Effector memory CD8-positive, alpha-beta T cell (primary cell): ENCODE measurements at places on chromosomes 3 and 15.

DNA sequence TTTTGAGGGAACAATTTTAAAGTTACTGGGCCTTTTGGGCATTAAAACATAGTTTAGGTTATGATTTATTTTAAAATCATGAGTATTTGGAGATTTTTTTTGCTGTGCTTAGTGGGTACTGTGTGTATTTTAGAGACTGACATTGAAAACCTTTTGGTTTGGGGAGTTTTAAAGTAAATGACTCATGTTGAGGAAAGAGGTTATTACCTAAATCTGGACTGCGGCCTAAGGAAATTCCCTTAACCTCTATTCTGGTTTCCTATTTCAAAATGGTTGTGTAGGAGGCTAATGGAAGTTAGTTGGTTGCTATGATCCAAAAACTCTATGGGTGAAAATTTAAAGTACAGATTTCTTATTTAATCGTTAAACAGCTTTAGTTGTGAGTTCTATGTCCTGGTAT is 57.3 kb upstream of the DPH6 start:
- H3K27me3 ChIP-seq = peaks cover 11% of the 10 kb centered on the region
- no peaks in the 10 kb centered on the region for H3K36me3 ChIP-seq
- no peak overlapping the region for H3K27ac ChIP-seq
- DNase-seq = no peak
- H3K4me1 ChIP-seq = no peaks in the 10 kb centered on the region

GRCh38 chr15:36359286-36359685 is 220.1 kb upstream of the CDIN1 start:
- H3K27me3 ChIP-seq = no peaks in the 10 kb centered on the region
- no peak overlapping the region for H3K4me3 ChIP-seq
- no peak overlapping the region for H3K27ac ChIP-seq
- H3K4me1 ChIP-seq = no peaks in the 10 kb centered on the region

- peaks cover 43% of the 10 kb centered on the region for H3K27me3 ChIP-seq
- no peaks in the 10 kb centered on the region for H3K4me1 ChIP-seq
- DNase-seq = no peak
- H3K36me3 ChIP-seq = no peaks in the 10 kb centered on the region
- H3K27ac ChIP-seq = no peak overlapping the region
These were observed 34.3 kb upstream of the ANKRD34C start for GRCh38 chr15:79248183-79248582.

GRCh38 chr15:36896949-36897348 is 203.4 kb downstream of the MEIS2 start:
- DNase-seq = no peak
- peaks cover 5% of the 10 kb centered on the region for H3K27me3 ChIP-seq
- no peak overlapping the region for H3K27ac ChIP-seq
- H3K4me1 ChIP-seq = no peaks in the 10 kb centered on the region
- no peak overlapping the region for H3K4me3 ChIP-seq

GRCh38 chr15:40407330-40407990 is 1.9 kb downstream of the IVD start:
- DNase-seq = no peak
- H3K27ac ChIP-seq = peak overlapping the region; percentile 82
- H3K36me3 ChIP-seq = peaks cover 35% of the 10 kb centered on the region
- no peaks in the 10 kb centered on the region for H3K27me3 ChIP-seq

- no peaks in the 10 kb centered on the region for H3K36me3 ChIP-seq
- DNase-seq = no peak
- no peak overlapping the region for H3K4me3 ChIP-seq
- H3K27me3 ChIP-seq = no peaks in the 10 kb centered on the region
- no peak overlapping the region for H3K27ac ChIP-seq
- peaks cover 21% of the 10 kb centered on the region for H3K4me1 ChIP-seq
These were observed 431.3 kb downstream of the FOXP1 start for GRCh38 chr3:71152039-71152891.

DNA sequence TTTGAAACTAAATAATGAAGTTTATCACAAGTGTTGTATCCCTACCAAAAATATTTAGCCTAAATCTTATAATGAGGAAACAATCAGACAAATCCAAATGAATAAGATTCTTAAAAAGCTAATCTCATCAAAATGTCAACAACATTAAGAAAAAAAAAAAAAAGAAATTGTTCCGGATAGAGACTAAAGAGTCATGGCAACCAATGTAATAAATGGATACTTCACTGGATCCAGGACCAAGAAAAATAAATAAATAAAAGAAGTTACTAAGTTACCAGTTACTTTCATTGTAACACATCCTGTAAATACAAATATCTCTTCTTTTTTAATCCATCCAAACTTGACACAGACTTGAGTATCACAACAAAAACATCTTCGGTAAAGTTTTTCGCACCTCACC is 607 bp downstream of the MRPL47 start:
- H3K27ac ChIP-seq = peak overlapping the region; percentile 99
- H3K36me3 ChIP-seq = peaks cover 49% of the 10 kb centered on the region
- no peak for DNase-seq

- no peak overlapping the region for H3K27ac ChIP-seq
- no peak overlapping the region for H3K4me3 ChIP-seq
- no peak for DNase-seq
- no peaks in the 10 kb centered on the region for H3K27me3 ChIP-seq
These were observed 171.1 kb upstream of the TTC14 start for GRCh38 chr3:180430896-180431295.

DNA sequence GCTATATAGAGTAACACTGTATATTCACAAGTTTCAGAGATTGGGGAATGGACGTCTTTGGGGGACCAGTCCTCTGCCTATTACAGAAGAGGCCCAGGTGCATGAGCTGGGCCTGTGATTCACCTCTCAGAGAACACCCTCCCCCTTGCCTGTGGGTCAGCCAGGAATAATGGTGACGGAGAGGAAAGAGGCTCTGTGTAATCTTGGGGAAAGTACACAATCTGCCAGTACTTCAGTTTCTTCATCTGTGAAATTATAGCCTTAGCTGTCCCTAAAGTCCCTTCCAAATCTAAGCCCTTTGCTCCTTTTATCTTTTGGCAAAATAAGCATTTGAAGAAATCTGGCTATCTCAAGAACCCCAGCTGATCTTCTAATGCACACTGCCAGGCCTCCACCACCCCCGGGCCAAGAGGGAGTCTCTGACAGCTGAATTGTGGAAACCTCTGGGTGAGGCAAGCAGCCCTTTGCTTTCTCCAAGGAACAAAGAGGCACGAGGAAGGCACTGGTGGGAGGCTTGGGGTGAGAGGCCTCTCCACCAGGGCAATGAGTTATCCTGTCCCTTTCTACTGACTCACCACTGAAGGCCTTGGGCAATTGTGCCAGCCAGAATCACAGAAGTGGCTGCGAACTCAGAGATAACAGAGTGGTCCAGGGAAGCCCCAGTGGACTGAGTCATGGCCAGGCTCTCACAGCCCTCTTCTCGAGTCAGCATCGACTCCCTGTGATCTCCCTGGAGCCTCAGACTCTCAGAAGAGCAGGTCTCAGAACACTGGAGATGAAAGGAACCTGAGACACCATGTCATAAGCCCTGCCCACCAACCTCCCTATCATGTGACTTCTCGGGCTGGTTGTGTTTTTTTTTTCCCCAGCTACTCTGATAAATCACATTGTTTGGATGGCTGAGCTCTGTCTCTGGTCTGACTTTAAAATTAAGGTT is 31.8 kb downstream of the CCNL1 start:
- H3K27me3 ChIP-seq = no peaks in the 10 kb centered on the region
- H3K27ac ChIP-seq = peak overlapping the region; percentile 90
- H3K4me3 ChIP-seq = peak overlapping the region; percentile 81
- DNase-seq = peak; percentile 28

GRCh38 chr3:24929521-24929920 is 434.9 kb upstream of the THRB start:
- no peaks in the 10 kb centered on the region for H3K4me1 ChIP-seq
- H3K27ac ChIP-seq = no peak overlapping the region
- no peak overlapping the region for H3K4me3 ChIP-seq
- no peak for DNase-seq

DNA sequence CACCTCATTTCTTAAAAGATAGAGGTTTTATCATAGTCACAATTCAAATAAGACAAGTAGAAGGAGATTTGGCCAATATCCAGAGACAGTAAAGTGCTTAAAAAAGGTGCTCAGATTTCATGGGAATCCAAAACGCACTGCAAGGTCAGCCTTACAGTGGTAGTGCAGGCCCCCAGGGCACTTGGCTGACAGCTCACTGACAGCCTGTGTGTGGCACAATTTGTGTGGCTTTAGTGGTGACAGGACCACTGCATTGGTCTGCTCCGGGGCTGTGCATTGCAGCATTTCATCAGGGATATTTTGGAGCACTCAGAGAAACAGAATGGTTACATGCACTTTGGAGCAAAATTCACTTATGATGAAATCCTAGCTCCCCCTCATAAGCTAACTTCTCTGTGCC is 544.3 kb downstream of the NTRK3 start:
- no peak overlapping the region for H3K27ac ChIP-seq
- no peak for DNase-seq
- no peaks in the 10 kb centered on the region for H3K36me3 ChIP-seq
- no peak overlapping the region for H3K4me3 ChIP-seq

- no peak overlapping the region for H3K4me3 ChIP-seq
- no peaks in the 10 kb centered on the region for H3K4me1 ChIP-seq
- no peak overlapping the region for H3K27ac ChIP-seq
- H3K36me3 ChIP-seq = no peaks in the 10 kb centered on the region
These were observed 12.3 kb downstream of the ISLR start for GRCh38 chr15:74185710-74186348.

GRCh38 chr3:9732080-9732739 is 675 bp downstream of the BRPF1 start:
- peaks cover 44% of the 10 kb centered on the region for H3K36me3 ChIP-seq
- H3K4me3 ChIP-seq = peak overlapping the region; percentile 91
- peak; percentile 57 for DNase-seq
- H3K27me3 ChIP-seq = no peaks in the 10 kb centered on the region

GRCh38 chr3:146156095-146156494 is 4.9 kb downstream of the PLOD2 start:
- H3K27ac ChIP-seq = no peak overlapping the region
- peaks cover 10% of the 10 kb centered on the region for H3K27me3 ChIP-seq
- H3K4me1 ChIP-seq = no peaks in the 10 kb centered on the region
- no peak for DNase-seq
- H3K4me3 ChIP-seq = no peak overlapping the region

GRCh38 chr3:98012979-98013378 is 22.1 kb downstream of the GABRR3 start:
- H3K4me3 ChIP-seq = no peak overlapping the region
- no peaks in the 10 kb centered on the region for H3K36me3 ChIP-seq
- H3K27me3 ChIP-seq = peaks cover 14% of the 10 kb centered on the region

DNA sequence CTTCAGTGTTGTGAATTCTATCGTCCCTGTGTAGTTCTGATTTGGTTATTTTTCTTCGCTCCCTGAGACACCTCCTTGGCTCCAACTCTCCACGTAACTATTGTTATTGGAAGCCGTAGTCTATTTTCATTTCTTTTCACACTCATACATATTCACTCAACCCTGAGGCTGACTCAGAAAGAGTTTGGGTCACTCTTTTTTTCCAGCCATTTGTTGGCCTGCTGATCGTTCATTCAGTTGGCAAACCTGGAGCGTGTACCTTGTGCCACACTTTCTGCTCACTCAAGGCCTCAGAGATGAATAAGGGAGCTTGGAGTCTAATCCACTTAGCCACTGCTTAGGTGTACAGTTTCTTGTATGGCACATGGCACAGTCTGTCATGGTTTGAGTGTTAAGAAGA is 22.4 kb downstream of the GYG1 start:
- peak overlapping the region; percentile 52 for H3K27ac ChIP-seq
- peak overlapping the region; percentile 49 for H3K4me3 ChIP-seq
- peaks cover 66% of the 10 kb centered on the region for H3K36me3 ChIP-seq
- DNase-seq = no peak
- peaks cover 61% of the 10 kb centered on the region for H3K4me1 ChIP-seq

DNA sequence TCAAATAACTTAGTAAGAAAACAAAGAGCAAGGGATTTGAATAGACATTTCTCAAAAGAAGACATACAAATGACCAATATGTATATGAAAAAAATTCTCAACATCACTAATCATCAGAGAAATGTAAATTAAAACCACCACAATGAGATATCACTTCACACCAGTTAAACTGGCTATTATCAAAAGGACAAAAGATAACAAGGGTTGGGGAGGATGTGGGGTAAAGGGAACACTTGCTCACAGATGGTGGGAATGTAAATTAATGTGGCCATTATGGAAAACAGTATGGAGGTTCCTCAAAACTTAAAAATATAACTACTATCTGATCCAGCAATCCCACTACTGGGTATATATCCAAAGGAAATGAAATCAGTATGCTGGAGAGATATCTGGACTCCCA is 46.0 kb upstream of the RYK start:
- no peaks in the 10 kb centered on the region for H3K27me3 ChIP-seq
- no peak overlapping the region for H3K27ac ChIP-seq
- H3K36me3 ChIP-seq = no peaks in the 10 kb centered on the region
- no peak overlapping the region for H3K4me3 ChIP-seq
- no peak for DNase-seq

DNA sequence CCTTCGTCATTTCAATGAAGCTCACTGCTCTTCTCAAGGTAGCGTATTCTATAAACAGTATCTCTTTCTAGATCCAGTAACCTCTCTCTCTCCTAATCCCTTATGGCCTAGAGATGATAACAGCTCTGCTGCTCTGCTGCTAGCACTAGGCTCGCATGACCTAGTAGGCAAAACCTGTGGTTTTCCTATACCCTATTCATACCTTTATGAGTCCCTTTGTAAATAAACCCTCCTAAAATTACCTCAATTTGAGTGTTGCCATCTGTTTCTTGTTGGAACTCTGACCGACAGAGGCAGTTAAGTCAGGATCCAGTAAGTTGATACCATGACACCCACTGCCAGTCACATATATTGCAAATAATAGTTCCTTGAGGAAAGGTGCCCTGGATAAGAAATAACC is 7.3 kb downstream of the CCDC14 start:
- no peak overlapping the region for H3K4me3 ChIP-seq
- no peak overlapping the region for H3K27ac ChIP-seq
- H3K4me1 ChIP-seq = peaks cover 10% of the 10 kb centered on the region
- no peaks in the 10 kb centered on the region for H3K27me3 ChIP-seq

DNA sequence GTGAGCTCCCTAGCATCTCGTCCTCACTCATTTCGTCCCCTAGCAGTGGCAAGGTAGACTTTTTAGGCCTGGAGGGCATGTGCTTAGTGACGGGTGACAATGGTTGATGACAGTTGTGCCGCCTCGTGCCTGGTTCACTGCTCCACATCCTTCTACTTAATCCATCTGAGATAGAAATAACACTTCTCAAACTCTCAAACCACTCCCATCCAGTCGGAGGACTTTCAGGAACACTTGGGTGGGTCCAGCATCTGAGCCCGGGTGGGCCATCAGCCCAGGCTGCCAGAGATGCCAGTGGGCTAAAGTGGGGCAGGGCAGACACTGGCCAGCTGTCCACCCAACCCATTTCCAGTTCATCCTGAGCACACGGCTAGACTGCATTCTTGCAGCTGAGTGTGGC is 79.7 kb upstream of the SMAD3 start:
- no peak for DNase-seq
- peaks cover 35% of the 10 kb centered on the region for H3K27me3 ChIP-seq
- peaks cover under 1% of the 10 kb centered on the region for H3K4me1 ChIP-seq
- H3K27ac ChIP-seq = no peak overlapping the region
- no peaks in the 10 kb centered on the region for H3K36me3 ChIP-seq

DNA sequence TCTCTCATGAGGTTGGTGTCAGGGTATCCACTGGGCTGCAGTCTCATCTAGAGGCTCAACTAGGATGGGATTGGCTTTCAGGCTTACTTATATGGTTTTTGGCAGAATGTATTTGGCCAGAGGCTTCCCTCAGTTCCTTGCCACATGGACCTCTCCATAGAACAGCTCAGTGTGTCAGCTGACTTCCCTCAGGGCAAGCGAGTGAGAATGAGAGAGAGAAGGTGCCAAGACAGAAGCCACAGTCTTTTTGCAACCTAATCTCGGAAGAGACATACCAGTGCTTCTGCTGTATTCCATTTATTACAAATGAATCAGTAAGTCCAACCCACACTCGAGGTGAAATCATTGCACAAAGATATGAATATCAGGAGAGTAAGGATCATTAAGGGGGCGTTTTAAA is 129.2 kb downstream of the CCNL1 start:
- no peak for DNase-seq
- H3K36me3 ChIP-seq = no peaks in the 10 kb centered on the region
- H3K27ac ChIP-seq = no peak overlapping the region
- H3K4me1 ChIP-seq = peaks cover 3% of the 10 kb centered on the region
